Stimulated activated CD4-positive, alpha-beta T cell treated with anti-CD3 and anti-CD28 coated beads, Interleukin-15, amount 100 ng/mL, for 24 hours (primary cell): ENCODE measurements at places on chromosomes 13 and 19.

DNA sequence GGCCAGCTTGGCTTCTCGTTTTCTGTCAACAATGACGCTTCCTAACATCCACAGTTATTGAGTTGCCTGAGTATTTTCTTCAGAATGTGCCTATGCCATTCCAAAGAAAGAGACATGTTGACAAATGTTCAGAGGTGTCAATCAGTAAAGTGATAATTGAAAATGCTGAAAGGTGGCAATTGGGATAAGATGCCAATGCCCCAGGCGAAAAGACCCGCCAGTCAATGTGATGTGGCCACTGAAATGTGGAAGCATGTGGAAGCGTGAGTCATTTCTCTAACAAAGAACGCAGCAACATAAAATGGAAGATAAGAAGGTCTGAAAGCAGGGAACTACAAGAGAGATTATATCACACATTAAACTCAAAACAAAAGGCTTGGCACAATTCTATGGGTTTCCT lies 882.2 kb upstream of the SLC10A2 start:
- DNase-seq: no peak

DNA sequence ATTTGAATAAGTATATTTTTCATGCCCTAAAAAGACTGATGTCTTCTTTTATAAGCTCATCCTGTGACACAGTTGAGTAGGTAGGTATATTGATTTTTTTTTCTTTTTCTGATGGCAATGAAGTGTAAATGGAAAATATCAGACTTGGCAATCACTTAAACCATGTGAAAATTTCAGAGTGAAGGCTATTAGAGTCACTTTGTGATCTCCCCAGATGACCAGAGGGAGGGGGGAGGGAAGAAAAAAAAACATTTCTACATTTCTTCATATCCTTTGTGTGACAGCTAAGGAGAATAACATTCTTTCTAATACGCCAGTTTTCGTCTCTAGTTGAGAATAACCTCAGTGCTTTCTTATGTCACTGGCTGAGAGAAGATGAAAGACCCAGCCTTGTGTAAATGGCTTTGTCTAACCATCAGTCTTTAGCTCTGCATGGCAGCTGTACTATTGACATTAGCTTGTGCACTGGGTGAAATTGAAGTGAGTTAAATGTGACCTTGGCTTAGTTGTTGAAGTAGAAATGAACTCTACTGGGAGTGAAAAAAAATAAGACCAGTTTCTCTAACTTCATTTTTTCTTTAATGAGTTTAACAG lies 332.1 kb upstream of the DACH1 start:
- DNase-seq: no peak

DNA sequence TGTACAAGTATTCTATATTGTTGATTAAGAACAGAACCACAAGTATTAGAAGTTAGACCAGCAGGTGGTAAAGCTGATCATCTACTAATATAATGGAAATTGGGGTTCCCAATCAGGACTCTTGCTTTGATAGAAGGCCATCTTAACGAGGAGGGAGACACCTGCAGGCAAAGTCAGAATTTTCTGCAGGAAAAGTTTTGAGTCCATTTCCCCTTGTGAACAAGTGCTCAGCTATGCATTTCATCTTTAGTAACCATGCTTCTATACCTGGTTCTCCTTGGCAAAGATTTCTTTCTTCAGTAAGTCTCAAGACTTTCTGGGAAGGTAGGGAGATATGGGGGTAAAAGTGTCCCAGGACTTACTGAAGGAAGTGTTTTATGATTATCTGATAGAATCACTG lies 36.1 kb upstream of the USPL1 start:
- DNase-seq: no peak

GRCh38 chr13:47133011-47133445 lies 236.2 kb upstream of the HTR2A start:
- no peak for DNase-seq

- DNase-seq: peak; percentile 75
Observed at GRCh38 chr19:3178377-3178972, at the start of gene S1PR4. Gene S1PR4, plus strand, starts transcription at chr19:3178769. Its CDS starts 24 bp downstream, at chr19:3178793.
